GM12878 (cell line): ENCODE measurements at places on chromosomes 6 and 20.

DNA sequence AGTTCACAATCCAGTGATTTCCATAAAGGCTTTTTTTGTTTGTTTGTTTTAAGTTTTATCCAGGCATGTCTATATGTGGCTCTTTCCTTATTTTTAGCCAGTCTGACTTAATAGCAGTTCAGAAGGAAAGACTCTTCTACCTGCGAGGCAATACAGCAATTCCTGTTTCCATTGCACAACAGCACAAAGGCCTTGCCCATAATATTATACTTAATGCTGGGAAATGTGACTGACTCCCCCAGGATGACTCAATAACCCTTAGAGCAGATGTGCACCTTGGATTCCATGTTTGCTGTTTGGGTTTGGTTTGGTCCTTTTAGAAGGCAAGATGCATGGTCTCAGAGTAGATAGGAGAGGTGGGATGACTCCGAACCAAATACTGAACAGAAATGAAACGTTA is 184.1 kb downstream of the MTFR2 start:
- no peak for DNase-seq

DNA sequence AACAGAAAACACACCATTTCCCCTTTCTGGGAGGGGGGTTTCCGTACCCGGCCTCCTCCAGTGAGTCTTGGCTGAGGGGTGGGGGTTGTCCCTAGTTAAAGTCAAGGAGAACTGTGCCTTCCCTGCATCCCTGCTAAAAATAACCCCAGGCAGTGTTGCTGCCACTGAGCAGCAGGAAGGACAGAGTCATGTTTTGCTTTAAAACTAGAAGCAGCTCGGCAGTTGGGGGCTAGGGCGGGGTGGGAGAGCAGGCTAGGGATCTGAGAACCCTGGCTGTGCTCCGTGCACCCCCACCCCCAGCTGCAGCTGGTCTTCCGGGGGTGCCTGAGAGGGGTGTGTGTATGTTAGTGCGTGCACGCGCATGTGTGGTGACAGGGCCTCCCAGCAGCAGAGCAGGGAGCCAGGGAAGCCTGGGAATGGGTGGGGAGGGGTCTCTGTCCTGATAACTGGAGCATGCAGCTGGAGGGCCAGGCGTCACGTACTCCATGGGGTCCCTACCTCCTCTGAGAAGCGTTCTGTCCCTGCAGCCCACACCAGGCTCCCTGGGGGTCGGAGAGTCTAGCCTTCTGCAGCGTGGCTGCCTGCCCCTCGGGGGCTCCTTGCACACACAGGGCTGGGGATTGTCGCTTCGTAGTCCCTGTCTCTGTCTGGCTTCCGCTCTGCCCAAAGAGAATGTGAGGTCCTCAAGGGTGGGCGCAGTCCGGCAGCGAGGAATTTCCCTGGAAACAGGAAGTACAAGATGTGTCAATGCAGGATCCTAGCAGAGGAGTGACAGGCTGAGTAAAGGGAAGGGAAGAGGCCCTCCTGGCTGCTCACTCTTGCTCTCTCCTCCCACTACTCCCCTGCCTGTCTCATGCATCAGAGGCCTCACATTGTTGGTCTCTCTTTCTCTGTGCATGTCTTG is 16.8 kb upstream of the ARMC12 start:
- DNase-seq, result peak; percentile 70

GRCh38 chr6:75501756-75502155 is 8.2 kb upstream of the FILIP1 start:
- no peak for DNase-seq

GRCh38 chr20:3067139-3068014 is 4.0 kb upstream of the OXT start:
- no peak for DNase-seq
